ENCODE measurements at places on chromosomes 16 and 17.
A peak's percentile ranks its signal among the peaks of the same experiment; 100 is the strongest.

DNA sequence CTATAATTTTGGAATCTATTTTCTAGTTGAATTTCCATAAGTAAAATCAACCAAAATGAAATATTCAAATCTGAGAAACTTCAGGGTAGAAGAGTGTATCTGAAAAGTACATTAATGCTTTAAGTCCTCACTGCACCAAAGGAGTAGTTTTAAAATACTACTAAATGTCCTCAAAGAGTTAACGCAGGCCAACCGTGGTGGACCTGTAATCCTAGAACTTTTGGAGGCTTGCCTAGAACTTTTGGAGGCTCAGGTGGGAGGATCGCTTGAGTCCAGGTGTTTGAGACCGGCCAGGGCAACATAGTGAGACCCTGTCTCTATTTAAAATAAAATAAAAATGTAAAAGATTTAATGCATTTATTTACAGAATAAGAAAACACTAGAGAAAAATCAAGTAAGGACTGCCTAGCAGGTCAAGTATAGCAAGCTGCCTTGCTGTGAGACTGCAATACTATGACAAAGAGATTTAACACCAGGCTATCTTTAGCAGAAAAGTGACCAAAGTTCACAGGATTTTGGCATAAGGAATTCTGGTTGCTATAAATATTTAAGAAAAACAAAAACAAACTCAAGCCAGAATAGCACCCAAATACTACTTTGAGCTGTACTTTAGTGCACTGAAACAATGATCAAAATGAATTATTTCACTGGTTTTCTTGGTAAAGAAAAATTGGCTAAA, 41.0 kb downstream of the CHCT1 start:
- DNase-seq: no peak

DNA sequence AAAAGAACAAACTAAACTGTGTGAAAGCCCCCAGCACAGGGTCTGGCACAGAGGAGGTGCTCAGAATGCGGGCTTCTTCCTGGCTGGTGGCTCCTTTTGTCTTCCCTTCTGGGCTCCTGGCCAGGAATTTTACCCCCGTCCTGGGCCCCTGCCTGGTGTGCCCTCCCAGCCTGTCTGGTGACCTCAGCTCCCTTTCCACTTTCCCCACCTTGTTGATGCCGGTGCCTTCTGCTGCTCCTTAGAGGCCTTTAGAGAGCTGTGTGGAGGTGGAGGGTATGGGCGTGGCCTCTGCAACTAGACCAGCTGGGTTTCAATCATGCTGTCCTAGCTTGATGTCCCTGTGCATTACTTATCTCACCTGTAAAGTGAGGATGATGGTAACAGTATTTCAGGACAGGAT, 16.8 kb downstream of the PIRT start:
- DNase-seq: no peak

GRCh38 chr16:785563-786535, 2.3 kb downstream of the RPUSD1 start:
- DNase-seq: peak; percentile 33

DNA sequence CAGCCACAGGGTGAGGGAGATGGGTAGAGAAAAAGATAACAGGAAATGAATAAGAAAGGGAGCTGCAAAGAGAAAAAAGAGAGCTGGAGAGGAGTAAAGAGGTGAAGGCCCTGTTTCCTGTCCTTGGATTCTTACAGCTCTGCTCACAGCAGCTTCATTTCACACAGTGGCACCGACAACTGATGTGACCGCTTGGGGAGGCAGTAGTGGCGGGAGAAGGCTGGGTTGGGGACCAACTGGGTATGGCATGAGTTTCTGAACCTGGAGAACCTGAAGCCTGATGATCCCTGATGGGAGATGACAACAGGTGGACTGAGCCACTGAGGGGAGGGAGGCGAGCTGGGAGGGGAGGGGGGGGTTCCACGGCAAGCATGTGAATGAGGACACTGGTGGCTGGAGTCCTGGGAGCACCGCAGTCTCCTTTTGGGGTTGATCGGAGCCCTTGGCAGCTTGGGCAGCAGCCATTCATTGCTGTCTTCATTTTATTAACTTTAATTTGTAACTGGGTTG, 34.3 kb upstream of the TOB1 start:
- no peak for DNase-seq

- peak; percentile 52 for DNase-seq
These were observed 6.9 kb downstream of the PLLP start for GRCh38 chr16:57277586-57277985.

GRCh38 chr16:81337097-81337496, 22.3 kb downstream of the GAN start:
- DNase-seq: no peak

- DNase-seq: no peak
These were observed 4.6 kb downstream of the TGFB1I1 start for GRCh38 chr16:31476303-31477219.

- DNase-seq: peak; percentile 22
These were observed 225.1 kb upstream of the CA10 start for GRCh38 chr17:52383493-52384100.

DNA sequence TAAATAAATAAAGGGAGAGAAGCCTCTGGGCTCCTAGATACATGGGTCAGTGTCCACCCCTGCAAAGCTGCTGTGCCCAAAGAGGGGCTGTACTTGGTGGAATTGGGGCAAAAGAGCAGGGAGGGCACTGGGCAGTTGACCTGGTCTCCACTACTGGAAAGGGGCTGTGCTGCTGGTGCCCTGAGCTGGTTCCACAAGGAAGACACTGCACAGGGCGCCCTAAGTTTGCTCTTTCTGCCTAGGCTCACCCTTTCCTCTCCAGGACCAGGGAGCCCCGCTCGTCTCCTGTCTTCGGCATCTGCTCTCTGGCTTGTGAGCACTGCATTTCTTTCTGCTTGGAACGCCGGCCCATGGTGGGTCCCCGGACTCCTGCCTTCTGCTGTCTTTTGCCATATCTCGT, 161.9 kb downstream of the SEC14L1 start:
- no peak for DNase-seq

GRCh38 chr17:50263331-50264262, 10.7 kb upstream of the TMEM92 start:
- no peak for DNase-seq

- DNase-seq: no peak
These were observed 7.5 kb upstream of the RASD1 start for GRCh38 chr17:17503566-17504130.

DNA sequence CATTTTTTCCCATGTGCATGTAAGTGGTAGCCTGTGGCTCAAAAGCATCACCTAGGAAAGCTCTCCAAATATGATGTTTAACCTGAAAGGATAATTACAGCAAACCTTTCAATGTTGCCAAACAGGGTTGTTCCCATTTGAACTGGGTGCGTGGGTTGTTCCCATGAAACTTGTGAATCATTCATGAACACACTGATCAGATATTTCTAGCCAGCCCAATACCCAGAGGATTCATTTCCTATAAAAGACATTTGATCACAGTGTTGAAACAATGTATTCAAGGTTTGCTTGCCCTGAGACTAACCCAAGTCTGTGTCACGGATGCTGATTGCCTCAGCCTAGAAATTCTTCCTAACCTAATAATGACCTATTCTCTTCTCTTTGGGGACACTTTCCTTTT, 12.9 kb downstream of the KRT39 start:
- DNase-seq: peak; percentile 65

GRCh38 chr17:29607557-29608195, 14.7 kb downstream of the ANKRD13B start:
- DNase-seq: no peak

GRCh38 chr16:54412777-54413455, 126.3 kb upstream of the IRX3 start:
- no peak for DNase-seq

DNA sequence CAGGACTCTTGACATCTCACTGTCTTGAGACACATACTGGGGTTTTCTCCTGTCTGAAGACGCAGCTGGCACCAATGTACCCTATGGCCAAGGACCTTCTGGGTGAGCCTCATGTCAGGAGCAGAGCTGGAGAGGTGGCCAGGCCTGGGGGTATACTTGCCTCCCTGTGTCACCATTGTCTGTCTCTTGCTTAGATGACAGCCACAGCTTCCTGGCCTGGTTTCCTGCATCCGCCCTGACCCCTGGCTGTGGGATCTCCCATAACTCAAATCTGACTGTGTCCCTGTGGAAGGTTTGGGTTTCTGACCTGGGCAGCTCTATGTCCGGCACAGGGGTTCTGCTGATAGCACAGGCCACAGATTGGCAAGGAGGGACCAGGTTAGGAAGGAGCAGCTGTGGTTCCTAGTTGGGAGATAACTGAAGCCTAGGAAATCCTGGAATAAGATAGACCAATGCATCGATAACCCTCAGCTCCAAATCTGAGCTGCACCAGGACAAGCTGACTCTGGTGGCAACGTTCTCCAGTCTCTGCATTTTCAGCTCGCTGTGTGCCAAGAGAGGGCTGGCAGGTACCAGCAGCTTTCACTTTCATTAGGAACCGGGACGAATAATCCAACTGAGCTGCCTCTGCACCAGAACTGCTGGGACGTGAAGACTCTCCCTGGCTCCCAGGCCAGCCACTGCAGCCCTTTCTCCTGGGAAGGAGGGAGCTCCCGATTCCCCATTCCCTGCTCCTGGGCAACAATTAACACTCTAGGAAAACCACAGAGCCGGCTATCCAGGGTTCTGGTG, 5.0 kb downstream of the DEXI start:
- no peak for DNase-seq

- DNase-seq: no peak
These were observed 1.1 kb downstream of the CHRNE start for GRCh38 chr17:4901648-4902344.

- peak; percentile 77 for DNase-seq
These were observed 21.6 kb upstream of the RASL10B start for GRCh38 chr17:35709874-35710273.

- no peak for DNase-seq
These were observed 44.6 kb downstream of the STX8 start for GRCh38 chr17:9531034-9531433.

DNA sequence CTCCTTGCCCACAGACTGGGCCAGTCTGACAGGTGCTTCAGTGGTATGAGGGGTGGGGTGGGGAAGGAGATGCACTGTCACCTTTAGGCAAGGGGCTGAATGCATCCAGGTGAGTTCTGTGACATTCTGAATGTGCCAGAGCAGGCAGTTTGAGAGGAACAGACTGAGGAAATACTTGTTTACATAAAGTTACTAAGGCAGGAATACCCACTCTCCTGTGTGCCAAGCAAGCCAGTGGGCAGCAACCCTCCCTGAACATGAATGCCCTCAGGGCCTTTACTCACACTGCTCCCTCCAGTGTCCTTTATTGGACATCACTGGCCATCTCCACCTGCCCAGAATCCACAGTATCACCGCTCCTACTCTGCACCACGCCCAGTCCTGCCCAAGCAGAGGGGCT, 33.1 kb upstream of the ULK2 start:
- DNase-seq: no peak

GRCh38 chr17:6700948-6701307, 12.2 kb downstream of the SLC13A5 start:
- DNase-seq: no peak

- DNase-seq: no peak
These were observed 17.5 kb downstream of the STAT5A start for GRCh38 chr17:42305543-42306384.

DNA sequence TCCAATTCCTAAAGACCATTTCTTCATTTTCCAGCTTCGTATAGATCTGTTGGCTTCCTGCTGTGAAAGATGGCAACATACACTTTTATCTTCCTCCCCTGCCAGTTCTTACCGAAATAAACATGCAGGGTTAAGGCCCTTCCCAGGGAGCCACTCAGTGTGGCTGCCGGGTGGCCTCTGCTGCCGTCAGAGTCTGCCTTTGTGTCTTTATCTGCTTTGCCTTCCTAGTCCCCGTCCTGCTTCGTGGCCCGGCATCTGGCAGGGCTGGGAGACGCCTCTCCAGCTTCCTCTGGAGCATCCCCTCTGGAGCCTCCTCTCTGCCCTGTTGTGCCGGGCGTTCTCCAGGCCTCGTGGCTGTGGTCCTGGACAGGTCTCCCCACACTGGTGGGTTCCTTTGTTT, 30.3 kb upstream of the CAPN15 start:
- DNase-seq: no peak

GRCh38 chr17:60809421-60809820, 131.8 kb downstream of the BCAS3 start:
- DNase-seq: no peak

DNA sequence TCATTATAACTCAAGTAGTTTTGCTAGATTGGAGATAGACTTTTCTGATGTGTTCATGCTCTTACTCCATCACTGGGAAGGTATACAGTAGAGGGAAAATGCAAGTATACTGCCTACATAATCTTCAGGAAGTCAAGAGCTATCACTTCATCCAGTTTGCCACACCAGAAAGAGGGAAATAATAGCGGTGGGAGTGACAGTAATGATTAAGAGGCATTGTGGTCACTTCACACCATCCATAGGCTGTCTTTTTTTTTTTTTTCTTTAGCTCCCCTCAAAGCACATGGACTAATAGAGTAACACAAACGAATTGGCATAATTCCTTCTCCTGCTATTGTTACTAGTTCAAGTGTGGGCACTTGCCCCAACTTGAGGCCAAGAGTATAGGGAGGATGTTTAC, 28.4 kb upstream of the HLF start:
- no peak for DNase-seq

Data from fibroblast of skin of scalp (primary cell).